ENCODE measurements at places on chromosomes 7 and 10.
A peak's percentile ranks its signal among the peaks of the same experiment; 100 is the strongest.

DNA sequence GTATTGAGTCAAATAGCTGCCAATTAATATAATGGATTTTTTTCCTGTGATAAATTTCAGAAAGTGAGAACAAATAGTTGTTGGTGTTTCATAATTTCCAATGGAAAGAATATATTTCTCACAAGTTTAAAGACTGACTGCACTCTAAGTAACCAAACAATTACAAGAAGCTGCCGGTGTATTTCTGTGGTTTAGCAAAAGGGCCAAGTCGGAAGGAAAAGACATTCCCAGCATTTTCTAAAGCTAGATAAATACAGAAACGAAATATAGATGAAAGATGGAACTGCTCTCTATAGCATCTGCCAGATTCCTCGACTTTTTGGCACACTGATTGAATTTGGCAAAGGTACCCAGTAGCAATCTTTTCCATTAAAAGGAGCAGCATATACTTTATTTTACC, 92.7 kb upstream of the MKX start:
- DNase-seq = no peak

DNA sequence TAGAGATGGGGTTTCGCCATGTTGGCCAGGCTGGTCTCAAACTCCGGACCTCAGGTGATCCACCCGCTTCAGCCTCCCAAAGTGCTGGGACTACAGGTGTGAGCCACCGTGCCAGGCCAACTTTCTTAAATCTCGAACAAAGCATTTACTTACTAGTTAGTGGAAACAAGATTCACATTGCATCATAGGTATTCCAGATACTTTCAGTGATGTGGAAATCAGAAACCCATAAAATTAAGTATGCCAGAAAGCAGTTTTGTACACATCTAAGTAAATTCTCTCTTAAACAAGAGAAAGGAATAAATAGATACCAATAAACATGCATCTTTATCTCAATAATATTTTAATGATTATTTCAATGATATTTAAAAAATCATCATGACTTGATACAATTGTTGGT, 75.5 kb downstream of the DGKI start:
- no peak for DNase-seq

DNA sequence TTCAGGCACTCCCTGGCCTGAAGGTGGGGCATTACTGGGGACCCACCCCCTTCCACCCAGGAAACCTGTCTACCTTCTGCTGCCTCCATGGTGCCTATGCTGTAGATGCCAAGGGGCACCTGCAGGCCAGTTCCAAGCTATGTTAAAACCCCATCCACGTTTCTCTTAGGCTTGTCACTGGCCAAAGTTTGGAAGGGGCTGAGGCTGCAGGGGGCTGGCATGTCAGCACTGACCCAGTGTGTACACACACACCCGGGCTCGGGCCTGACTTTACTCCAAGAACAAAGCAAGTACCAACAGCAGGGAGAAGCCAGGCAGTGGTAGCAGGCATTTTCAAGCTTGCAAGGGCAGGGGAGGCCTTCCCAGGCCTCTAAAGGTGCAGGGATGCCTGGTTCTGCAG, 53.8 kb upstream of the PCDH15 start:
- no peak for DNase-seq

DNA sequence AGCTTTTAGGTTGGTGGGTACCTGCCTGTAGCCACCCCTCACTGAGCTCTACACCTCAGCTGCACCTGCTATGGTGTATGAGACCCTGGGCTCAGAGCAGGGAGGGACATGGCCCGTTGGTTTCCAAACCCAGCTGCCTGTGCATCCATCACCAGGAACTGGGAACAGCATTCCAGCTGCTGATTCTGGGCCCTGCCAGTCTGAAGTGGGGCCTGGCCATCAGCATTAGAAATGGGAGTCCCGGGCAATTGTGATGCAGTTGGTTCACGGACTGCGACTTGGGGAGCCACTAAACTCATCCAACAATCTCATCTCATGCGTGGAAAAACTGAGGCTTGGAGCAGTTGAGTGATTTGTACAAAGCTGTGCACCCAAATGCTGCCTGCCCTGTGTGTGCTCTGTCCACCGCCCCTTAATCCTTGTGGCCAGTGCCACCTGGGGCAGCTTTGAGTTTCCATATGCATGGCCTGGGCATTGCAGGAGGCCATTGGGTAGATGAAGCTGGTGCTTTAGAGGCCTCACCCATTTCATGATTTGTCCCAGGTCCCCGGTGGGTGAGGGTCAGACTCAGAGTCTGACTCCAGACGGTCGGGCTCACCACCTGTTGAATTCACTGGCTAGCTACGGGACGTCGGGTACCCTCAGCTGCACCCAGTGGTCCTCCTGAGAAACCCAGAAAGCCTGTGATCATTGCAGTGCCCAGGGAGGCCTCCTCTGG, 109.0 kb upstream of the SHH start:
- DNase-seq = no peak

GRCh38 chr10:5588603-5589002, 63.8 kb downstream of the CALML3 start:
- DNase-seq = no peak

DNA sequence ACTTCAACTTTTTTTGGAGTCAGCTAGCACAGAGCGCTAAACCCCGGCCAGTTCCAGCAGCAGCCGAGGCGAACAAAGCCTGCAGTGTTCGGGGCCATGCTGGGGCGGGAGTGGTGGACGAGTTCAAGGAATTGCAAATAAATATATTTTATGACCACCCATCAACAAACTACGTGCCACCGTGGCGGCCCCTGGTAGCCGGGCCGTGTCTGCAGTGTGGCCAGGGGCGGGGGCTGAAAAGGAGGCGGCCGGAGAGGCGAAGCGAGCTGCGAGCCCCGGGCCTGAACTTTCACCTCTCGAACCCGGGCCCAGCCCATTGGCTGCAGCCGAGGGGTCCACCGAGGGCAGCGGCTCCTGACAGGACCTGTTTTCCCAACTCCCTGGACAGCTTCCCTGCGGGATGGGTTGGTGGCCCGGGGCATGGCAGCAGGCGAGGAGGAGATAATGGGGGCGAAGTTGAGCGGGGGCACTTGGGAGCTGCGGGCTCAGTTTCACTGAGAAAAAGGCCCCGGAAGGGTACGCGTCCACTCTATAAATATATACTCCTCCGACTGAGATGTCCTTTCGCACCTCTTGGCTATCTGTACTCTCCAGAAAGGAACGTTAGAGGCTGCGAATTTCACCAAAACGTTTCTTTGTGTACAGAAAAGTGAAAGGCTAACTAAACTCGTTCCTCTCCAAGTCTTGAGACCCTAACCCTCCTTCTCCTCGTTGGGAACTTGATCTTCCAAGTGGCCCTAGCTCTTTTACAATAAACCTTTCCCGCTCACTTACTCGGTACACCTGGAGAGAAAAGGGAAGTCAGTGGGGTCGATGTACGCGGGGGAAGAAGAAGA, 164.6 kb upstream of the PPP1R3A start:
- no peak for DNase-seq

DNA sequence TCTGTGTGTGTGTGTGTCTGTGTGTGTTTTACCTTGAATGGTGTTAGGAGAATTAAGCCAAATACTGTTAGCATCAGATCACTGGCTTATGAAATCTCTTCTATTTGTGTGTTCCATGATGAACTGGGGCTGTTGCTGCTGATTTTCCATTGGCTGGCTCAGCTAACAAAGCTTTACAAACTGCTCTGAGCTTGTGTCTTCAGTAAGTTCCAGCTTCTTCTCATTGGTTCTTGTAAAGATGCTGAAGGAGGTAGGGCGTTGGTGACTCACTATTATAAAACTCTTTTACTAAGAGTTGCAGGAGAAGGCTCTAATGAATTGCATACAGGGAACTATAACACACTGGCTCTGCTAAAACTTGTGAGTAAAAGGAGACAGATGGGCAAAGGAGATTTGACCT, 136.4 kb upstream of the PRKCQ start:
- no peak for DNase-seq

GRCh38 chr10:93126483-93127052, 52.9 kb downstream of the CYP26A1 start:
- no peak for DNase-seq

- DNase-seq = no peak
Observed at GRCh38 chr7:36600314-36600682, 124.0 kb downstream of the AOAH start.

DNA sequence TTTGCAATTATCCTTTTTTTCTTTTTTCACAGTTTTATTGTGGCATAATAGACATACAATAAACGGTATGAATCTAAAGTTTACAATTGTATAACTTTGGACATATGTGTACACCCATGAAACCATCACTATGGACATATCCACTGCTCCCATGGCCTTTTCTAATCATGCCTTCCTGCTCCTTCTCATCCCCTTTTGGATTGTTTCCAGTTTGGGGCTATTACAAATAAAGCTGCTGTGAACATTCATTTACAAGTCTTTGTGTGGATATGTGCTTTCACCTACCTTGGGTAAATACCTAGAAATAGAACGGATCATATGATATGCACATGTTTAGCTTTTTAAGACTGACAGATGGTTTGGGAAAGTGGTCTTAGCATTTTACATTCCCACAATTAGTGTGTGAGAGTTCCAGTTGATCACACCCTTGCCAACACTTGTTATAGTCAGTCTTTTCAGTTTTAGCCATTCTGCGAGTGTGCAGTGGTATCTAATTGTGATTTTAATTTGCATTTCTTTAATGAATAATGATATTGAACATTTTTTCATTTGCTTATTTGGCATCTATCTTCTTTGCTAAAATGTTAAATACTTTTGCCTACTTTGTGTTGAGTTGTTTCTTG, 120.9 kb upstream of the KAT6B start:
- DNase-seq = no peak

DNA sequence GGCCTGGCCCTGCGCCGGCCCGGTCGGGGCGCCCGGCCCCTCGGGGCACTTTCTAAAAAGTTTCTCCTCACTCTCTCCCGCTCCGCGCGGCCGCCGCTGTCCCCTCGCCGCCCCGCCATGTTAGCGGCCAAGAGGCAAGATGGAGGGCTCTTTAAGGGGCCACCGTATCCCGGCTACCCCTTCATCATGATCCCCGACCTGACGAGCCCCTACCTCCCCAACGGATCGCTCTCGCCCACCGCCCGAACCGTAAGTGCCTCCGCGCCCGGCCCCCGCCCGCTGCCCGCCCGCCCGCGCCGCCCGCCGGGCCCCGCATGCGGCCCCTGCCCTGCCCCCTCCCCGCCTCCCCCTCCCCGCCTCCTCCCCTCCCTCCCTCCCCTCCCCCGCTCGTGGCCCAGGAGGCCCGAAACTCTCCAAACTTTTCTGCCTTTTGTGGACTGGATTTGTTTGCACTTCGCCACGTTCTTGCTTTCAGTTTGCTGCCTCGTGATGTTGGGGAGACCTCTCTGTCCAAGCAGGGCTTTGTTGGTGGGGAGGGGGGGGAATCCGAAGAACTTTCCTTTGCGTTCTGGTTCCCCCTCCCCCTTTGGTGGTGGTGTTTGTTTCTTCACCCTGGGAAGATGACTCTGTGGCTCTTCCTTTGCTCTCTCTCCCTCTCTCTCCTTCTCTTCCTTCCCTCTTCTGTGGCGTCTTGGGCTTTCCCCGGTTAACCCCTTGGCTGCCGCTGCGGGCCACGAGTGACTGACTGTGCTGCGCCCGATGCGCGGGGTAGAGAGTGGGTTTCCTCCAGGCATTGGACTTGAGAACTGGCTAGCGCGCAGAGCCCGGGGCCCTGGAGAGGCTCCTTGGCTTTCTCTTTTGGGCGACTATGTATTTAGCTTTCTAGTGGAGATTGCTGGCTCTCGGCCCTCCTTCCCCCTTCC, 1.6 kb downstream of the TCF7L2 start:
- DNase-seq = peak; percentile 23

- no peak for DNase-seq
Observed at GRCh38 chr10:56316603-56317002, 44.5 kb downstream of the ZWINT start.

- no peak for DNase-seq
Observed at GRCh38 chr7:143384661-143385631, 3.8 kb downstream of the ZYX start.

DNA sequence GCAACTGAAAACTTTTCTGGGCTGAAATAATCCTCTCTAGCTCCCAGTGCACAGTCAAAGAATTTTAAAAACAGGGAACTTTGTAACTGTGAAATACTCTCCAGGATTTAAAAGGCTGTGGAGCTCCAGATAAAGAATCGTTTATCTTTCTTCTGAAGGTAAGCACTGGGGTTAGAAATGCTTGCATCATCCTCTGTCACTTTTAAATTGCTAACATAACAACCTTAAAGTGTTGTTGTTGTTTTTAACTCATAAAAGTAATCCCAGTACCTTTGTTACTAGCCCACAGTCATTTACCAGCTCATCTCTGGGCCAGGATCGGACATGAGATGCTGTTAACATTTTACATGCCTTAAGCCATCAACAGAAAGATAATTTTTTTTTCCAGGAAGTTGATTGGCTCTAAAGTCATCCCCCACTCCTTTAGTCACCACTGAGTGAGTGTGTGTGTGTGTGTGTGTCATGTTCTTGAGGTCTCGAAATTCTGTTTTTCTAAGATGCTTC, at the start of gene SLC39A12:
SLC39A12 (plus strand) TSS at position 51 of the 504 bp plus-strand sequence. CDS start 1,359 bp downstream, outside the sequence.
- no peak for DNase-seq

GRCh38 chr7:67438198-67438882, 441.7 kb downstream of the TYW1 start:
- no peak for DNase-seq

- DNase-seq = no peak
Observed at GRCh38 chr7:44757739-44758138, 9.1 kb downstream of the ZMIZ2 start.

DNA sequence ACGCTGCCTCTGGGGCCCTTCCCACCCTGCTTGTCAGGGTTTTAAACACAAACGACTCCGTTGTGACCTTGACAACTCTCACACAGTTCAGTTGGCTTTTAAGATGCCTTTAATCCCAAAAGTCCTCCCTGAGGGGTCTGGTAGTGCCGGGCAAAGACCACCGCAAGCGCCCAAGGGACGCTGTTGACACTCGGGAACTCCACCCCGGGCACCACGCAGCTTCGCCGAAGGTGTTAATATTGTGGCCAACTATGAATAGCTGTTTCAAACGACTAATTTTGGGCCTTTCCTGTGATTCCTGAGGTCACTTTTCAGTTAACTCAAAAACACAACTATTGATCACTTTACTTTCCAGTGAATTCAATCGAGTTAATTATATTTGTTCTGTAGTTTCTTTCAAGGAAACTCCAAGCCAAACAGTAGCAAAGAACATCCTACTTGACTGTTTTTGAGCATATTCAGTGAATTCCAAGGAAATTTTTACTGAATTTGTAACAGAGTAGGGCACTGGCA, 958 bp upstream of the ESYT2 start:
- no peak for DNase-seq
